CD4-positive, alpha-beta T cell treated with Interleukin-4 for 4 hours (primary cell): ENCODE measurements at places on chromosomes 16 and 17.
A peak's percentile ranks its signal among the peaks of the same experiment; 100 is the strongest.

GRCh38 chr17:17886726-17887125 is 49.9 kb upstream of the SREBF1 start:
- DNase-seq = no peak

DNA sequence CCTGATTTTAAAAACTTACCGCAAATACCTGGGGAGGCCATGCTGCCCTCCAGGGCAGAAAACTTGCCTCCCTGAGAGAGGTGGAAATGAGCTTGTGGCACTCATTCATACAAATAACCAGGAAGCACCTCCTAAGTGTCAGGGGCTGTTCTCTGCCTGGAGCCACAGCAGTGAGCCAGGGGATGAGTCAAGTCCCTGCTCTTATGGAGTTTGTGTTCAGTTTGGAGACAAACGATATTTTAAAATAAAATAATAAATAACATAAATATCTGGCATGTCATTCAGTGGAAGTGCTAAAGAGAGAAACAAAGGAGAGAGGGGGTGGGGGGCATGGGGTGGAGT is 313.8 kb downstream of the C16orf95 start:
- DNase-seq = no peak

GRCh38 chr17:61488878-61489718 is 36.9 kb downstream of the TBX4 start:
- DNase-seq = no peak

DNA sequence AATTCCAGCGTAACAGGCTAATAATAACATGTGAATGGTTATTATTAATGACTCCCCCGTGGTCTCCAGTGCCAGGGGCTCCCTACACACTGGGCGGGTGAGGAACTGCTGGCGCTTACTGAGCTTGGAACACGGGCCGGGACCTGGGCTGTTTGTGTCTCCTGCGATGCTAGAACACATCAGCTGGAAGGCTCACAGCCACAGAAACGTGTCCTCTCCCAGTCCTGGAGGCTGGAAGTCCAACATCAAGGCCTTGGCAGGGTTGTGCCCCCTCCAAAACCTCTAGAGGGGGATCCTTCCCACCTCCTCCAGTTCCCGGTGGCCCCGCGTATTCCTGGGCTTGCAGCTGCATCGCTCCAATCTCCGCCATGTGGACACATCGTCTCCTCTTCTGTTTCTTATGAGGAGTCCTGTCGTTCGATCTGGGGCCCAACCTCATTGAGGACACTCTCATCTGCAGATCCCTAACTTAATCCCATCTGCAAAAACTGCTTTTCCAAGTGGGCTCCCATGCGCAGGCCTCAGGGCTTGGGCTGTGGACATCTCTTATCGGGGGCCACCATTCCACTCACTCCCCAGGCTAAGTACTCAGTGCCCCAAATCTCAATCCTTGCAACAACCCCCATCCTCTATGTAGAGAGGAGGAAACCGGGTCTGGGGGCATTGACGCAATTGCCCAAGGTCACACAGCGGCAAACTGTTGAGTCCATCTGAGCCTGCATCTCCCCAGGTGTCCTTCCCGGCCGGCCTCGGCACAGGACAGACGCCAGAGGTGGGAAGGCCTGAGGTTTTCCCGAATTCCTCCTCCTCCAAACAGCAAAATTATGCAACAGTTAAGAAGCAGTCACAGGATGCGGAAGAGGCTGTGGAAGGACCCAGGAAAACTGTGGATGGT is 193.9 kb downstream of the IRF8 start:
- DNase-seq = no peak

DNA sequence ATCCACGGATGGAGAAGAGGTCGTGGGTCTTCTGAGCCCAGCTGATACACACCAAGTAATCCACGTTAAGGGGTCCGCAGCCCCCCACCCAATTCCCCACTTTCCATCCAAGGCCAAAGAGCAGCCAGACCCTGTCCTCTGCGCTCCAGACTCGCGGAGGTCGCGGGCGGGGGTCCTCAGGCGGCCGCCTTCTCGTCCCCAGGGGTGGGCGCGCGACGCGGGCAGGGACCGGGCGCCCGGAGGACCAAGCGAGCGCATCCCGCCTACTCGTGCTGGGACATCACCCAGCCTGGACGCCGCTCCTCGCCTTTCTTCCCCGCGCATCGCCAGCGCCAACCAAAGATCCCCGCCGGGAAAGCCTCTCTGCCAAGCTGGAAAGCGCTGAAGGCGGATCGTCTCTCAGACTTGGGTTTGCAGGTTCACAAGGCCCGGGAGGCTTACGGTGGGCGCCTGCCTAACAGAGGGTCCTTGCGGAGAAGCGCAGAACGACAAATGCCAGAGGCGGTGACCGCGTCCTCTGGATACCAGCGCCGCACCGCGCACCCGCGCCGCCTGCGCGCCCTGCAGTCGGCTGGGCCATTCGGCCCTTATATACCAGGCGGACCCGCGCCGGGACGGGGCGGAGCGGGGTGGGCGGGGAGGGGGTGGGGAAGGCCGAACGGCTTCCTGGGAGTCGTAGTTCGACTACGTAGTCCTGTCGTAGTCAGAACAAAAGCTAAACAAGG is 471.6 kb downstream of the SOX9 start:
- DNase-seq = peak; percentile 62

DNA sequence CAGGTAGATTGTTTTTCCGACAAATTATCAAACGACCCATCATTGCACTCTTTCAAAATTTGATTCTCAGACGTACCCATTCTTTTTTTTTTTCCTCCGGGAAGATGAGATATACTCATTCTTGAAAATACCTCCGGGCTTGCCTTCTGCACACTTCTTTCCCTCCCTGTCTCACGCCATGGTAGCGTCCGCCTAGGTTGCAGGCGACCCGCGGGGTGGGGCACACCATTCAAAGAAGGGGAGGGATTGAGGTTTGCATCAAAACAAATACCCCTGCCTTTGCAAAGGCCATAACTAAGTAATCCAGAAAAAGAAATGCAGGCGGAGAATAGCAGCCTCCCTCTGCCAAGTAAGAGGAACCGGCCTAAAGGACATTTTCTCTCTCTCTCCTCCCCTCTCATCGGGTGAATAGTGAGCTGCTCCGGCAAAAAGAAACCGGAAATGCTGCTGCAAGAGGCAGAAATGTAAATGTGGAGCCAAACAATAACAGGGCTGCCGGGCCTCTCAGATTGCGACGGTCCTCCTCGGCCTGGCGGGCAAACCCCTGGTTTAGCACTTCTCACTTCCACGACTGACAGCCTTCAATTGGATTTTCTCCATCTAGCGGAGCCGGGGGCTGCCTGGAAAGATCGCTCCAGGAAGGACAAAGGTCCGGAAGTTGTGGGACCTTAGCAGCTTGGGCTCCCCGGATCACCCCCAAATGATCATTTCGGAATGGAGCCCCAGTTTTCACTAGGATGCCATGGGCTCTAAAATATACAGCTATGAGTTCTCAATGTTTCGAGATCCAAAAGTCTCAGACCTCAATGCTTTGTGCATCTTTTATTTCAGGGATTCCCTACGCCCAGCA is 843 bp downstream of the TP53 start:
- peak; percentile 75 for DNase-seq

DNA sequence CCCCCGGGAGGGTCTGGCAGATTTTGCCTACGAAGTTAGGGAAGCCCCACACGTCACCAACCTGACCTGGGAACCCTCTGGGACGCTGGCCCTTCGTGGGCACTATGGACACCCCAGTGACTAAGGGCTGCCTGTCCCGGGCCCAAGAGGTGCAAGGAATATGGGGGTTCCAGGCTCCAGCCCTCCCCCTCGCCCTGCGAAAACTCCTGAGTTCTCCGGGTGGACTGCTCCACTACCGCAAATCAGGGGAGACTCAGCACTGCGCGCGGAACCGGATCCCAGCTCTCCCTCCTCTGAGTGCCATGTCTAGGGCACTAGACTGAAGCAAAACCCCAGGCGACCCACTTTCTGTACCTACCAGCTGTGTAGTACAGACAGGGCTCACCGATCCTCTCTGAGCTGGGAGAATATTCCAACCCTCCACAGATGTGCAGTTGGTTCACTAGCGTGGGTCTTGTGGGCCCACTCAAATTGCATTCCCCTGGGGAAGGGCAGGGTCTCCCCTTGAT is at the start of gene ARL5C:
Gene ARL5C (minus strand): TSS at position 321 of the 509 bp plus-strand sequence. CDS start 401 bp downstream, outside the sequence.
- no peak for DNase-seq

DNA sequence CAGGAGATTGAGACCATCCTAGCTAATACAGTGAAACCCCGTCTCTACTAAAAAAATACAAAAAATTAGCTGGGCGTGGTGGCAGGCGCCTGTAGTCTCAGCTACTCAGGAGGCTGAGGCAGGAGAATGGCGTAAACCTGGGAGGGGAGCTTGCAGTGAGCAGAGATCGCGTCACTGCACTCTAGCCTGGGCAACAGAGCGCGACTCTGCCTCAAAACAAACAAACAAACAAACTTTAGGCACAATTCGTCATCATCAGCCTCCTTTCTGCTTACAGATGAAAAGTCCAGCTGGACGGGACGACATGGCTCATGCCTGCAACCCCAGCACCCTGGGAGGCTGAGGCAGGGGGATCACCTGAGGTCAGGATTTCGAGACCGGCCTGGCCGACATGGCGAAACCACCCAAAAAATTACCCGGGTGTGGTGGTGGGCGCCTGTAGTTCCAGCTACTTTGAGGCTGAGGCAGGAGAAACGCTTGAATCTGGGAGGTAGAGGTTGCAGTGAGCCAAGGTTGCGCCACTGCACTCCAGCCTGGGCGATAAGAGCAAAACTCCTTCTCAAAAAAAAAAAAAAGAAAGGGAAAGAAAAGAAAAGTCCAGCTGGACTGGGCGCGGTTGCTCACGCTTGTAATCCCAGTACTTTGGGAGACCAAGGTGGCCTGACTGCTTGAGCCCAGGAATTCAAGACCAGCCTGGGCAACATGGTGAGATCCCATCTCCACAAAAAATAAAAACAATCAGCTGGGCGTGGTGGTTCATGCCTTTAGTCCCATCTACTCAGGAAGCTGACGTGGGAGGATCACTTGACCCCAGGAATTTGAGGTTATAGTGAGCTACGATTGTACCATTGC is 1.5 kb upstream of the SPIRE2 start:
- no peak for DNase-seq

GRCh38 chr16:8184854-8185253 is 405.5 kb downstream of the TMEM114 start:
- DNase-seq = no peak
